Fibroblast of the aortic adventitia (primary cell): ENCODE measurements at places on chromosomes 2 and 18. TPM values are rescaled to one million over a fixed set of nuclear protein-coding genes. Genes with fewer than 3 reads are reported as not detected.

The CDH20 gene
- total RNA-seq = 0.09 TPM in 1 of 2 replicates, not detected in the other

The TEX44 gene
- total RNA-seq = not detected in 2 replicates

The SRD5A2 gene
- 0.09 TPM in 1 of 2 replicates, not detected in the other for total RNA-seq

The ICA1L gene
- total RNA-seq = 8.9 TPM in 2 replicates

The RBFA gene
- 17.6 and 20.1 TPM in 2 replicates for total RNA-seq

The STARD6 gene
- total RNA-seq = not detected in 2 replicates

The PRSS56 gene
- total RNA-seq = not detected in 2 replicates

The LAMA3 gene
- 5.1 and 15.7 TPM in 2 replicates for total RNA-seq

The SERPINB5 gene
- not detected in 2 replicates for total RNA-seq

The SPIRE1 gene
- 27.7 and 43.4 TPM in 2 replicates for total RNA-seq

The ARHGAP25 gene
- total RNA-seq = 0.36 and 2.2 TPM in 2 replicates

The BCS1L gene
- 33.3 and 45.3 TPM in 2 replicates for total RNA-seq

The TFPI gene
- total RNA-seq = 72.5 and 596 TPM in 2 replicates

The UGT1A4 gene
- total RNA-seq = not detected in 2 replicates

The CKAP2L gene
- total RNA-seq = 2.7 and 26.4 TPM in 2 replicates

The STK17B gene
- 50.5 and 114 TPM in 2 replicates for total RNA-seq

The CCBE1 gene
- 16.2 and 35.3 TPM in 2 replicates for total RNA-seq

The FEV gene
- not detected in 2 replicates for total RNA-seq

The LINC00305 gene
- not detected in 2 replicates for total RNA-seq

The TYMS gene
- total RNA-seq = 1.1 and 25.7 TPM in 2 replicates

The CRYGD gene
- total RNA-seq = not detected in 2 replicates

The MALT1 gene
- 18.3 and 56.1 TPM in 2 replicates for total RNA-seq

The TDRD15 gene
- total RNA-seq = not detected in 2 replicates

The UPP2 gene
- not detected in 2 replicates for total RNA-seq

The FNDC4 gene
- 7.3 and 45.8 TPM in 2 replicates for total RNA-seq

The LTBP1 gene
- 90.7 and 947 TPM in 2 replicates for total RNA-seq

The SF3B1 gene
- total RNA-seq = 243 and 314 TPM in 2 replicates

The IL37 gene
- total RNA-seq = not detected in 2 replicates

The RGPD3 gene
- 0.41 and 0.45 TPM in 2 replicates for total RNA-seq

The EEF1B2 gene
- total RNA-seq = 674 and 828 TPM in 2 replicates

The DTNA gene
- 22.0 and 34.3 TPM in 2 replicates for total RNA-seq

The SEH1L gene
- 52.2 and 68.8 TPM in 2 replicates for total RNA-seq

The CDK15 gene
- 4.5 and 7.0 TPM in 2 replicates for total RNA-seq

The RAB6C gene
- not detected in 2 replicates for total RNA-seq

The CLIP4 gene
- total RNA-seq = 73.5 and 97.1 TPM in 2 replicates

The GALNT13 gene
- total RNA-seq = 0.45 and 5.1 TPM in 2 replicates
